ENCODE measurements at places on chromosomes 4 and X. TPM values are rescaled to one million over a fixed set of nuclear protein-coding genes. Genes with fewer than 3 reads are reported as not detected.

The MSX1 gene
- total RNA-seq, result 2.9 TPM

DNA sequence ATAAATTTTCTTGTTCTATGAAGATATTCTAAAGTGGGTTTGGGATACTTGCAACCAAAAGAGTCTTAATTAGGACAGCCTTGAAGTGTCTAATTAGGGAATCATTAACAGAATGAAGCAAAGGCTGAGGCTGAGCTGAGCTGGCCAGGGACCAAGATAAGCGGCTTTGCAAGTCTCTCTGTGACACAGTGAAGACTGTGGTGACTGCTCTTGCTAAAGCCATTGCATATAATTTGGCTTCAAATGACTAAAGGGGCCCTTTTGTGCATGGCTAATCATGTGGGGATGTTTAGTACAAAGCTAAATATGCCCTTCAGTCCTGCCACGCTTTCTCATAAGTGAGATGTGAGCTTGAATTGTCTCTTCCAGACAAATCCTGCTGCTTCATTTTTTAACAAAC is 31.2 kb upstream of the GYPA start:
- peaks cover 3% of the 10 kb centered on the region for H3K4me1 ChIP-seq
- no peaks in the 10 kb centered on the region for H3K36me3 ChIP-seq
- H3K27ac ChIP-seq, result no peak overlapping the region
- H3K27me3 ChIP-seq, result no peaks in the 10 kb centered on the region
- no peak for DNase-seq
- H3K4me3 ChIP-seq, result no peak overlapping the region

The DCAF8L2 gene
- not detected for total RNA-seq

DNA sequence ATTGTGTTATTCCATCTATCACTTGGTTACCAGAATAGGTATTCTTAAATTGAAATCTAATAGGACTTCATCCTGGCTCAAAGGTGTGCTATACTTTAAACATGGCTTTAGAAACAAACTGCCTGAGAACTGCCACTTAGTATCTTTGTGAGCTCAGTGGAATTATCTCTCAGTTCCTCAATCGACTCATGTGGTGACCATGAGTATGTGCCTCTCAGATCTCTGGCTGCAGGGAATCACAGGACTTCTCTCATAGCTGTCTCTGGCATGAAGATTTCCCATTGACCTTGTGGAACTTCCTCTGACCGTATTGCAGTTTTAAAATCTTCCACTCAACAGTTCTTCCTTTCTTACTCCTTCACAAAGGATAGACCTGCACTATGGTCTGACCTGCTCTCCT is 681.9 kb upstream of the BOD1L1 start:
- DNase-seq, result no peak
- no peaks in the 10 kb centered on the region for H3K36me3 ChIP-seq
- H3K4me3 ChIP-seq, result no peak overlapping the region
- no peak overlapping the region for H3K27ac ChIP-seq

GRCh38 chr4:33737726-33738125 is 2506.6 kb downstream of the ARAP2 start:
- no peak overlapping the region for H3K27ac ChIP-seq
- H3K4me1 ChIP-seq, result no peaks in the 10 kb centered on the region
- no peak overlapping the region for H3K4me3 ChIP-seq
- no peak for DNase-seq
- H3K36me3 ChIP-seq, result no peaks in the 10 kb centered on the region

The MAGEA2 gene
- not detected for total RNA-seq

The FAM156A gene
- 14.5 TPM for total RNA-seq

DNA sequence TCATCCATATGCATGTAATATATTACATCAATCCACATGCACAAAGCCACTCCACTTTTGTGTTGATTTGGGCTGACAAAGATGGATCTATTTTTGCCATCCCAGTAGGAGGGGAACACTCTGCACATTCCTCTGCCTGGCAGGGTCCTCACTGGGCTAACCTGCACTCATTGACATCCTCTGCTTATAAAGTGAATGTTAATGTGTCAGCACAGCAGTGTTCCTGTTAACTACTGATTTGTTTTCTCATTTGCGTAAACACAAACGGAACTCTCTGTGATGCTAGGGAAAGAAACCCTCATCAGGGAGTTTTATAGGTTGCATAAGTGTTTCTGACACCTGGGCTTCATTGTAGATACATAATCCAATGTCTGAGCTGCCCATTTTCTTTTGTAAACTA is 826.0 kb downstream of the RAB28 start:
- H3K27ac ChIP-seq, result no peak overlapping the region
- H3K27me3 ChIP-seq, result no peaks in the 10 kb centered on the region
- H3K36me3 ChIP-seq, result no peaks in the 10 kb centered on the region
- no peak for DNase-seq
- H3K4me1 ChIP-seq, result no peaks in the 10 kb centered on the region

DNA sequence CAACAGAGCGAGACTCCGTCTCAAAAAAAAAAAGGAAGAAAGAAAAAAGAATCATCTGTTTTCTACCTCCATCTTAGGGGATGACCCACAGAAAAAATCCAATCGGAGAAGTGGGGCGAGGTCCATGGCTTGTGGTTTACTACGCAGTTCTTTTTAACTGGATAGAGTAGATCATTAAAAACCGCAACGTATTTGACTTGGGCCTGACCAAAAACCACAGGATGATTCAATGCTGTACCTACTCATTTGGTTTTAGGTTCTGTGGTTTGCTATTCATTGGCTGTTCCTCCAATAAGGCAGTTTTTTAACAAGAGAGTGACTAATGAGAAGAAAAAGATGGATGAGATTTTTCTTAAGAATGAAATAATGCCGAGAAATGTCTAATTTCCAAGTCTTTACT is 83.7 kb downstream of the FREM3 start:
- H3K4me1 ChIP-seq, result no peaks in the 10 kb centered on the region
- no peak for DNase-seq
- no peaks in the 10 kb centered on the region for H3K36me3 ChIP-seq
- no peak overlapping the region for H3K27ac ChIP-seq
- H3K27me3 ChIP-seq, result no peaks in the 10 kb centered on the region

The MAGEA11 gene
- total RNA-seq, result not detected

GRCh38 chrX:135086197-135086854 is 34.0 kb downstream of the ETDB start:
- no peaks in the 10 kb centered on the region for H3K27me3 ChIP-seq
- no peaks in the 10 kb centered on the region for H3K4me1 ChIP-seq
- no peak for DNase-seq
- no peak overlapping the region for H3K27ac ChIP-seq
- H3K36me3 ChIP-seq, result no peaks in the 10 kb centered on the region
- no peak overlapping the region for H3K4me3 ChIP-seq

The ESX1 gene
- not detected for total RNA-seq

DNA sequence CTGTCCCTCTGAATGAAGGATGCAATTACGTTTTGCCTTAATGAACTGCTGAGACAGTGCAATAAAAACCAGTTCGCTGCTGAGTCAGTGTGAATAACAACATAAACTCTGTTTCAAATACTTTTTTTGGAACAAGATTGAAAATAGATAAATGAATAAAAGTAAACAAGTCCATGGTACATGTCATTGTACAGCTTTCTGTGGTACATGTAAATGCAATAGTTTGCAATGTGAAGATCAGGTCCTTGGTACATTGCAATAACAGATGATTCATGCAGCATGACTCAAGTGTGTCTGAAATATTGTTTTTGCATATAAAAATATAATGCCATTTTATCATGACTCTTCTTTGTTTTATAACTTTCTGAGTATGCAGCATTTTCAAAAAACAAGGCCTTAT is 193.4 kb upstream of the PACRGL start:
- no peak overlapping the region for H3K4me3 ChIP-seq
- DNase-seq, result no peak
- no peak overlapping the region for H3K27ac ChIP-seq
- H3K27me3 ChIP-seq, result no peaks in the 10 kb centered on the region

The ODAPH gene
- total RNA-seq, result not detected

The CDS1 gene
- total RNA-seq, result 1.7 TPM

DNA sequence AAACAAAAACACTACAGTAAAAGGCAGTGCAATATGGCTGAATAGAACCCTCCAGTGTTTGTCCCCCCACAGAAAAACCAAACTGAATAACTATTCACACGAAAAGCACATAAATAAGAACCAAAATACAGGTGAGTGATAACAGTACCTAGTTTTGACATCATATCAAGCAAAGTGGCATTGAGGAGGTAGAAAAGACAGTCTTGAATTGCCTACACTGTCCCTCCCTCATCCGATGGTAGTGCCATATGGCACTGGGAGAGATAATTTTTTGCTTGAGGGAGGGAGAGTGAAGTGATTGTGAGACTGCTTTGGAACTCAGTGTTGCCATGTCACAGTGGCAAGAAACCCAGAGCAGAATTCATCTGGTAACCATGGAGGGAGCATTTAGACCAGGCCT is 99.2 kb downstream of the GPR174 start:
- H3K4me3 ChIP-seq, result no peak overlapping the region
- H3K27ac ChIP-seq, result no peak overlapping the region
- no peaks in the 10 kb centered on the region for H3K4me1 ChIP-seq
- DNase-seq, result no peak
- H3K36me3 ChIP-seq, result no peaks in the 10 kb centered on the region

- DNase-seq, result no peak
- H3K4me3 ChIP-seq, result no peak overlapping the region
- no peaks in the 10 kb centered on the region for H3K27me3 ChIP-seq
- no peaks in the 10 kb centered on the region for H3K4me1 ChIP-seq
- peaks cover 22% of the 10 kb centered on the region for H3K36me3 ChIP-seq
Observed at GRCh38 chrX:43728002-43728401, 71.9 kb downstream of the MAOA start.

- no peak overlapping the region for H3K4me3 ChIP-seq
- H3K27me3 ChIP-seq, result no peaks in the 10 kb centered on the region
- DNase-seq, result no peak
- H3K36me3 ChIP-seq, result no peaks in the 10 kb centered on the region
- no peaks in the 10 kb centered on the region for H3K4me1 ChIP-seq
Observed at GRCh38 chr4:172707622-172708021, 461.0 kb upstream of the GALNT7 start.

GRCh38 chrX:129748305-129748704 is 9.5 kb downstream of the XPNPEP2 start:
- H3K4me3 ChIP-seq, result no peak overlapping the region
- H3K27ac ChIP-seq, result no peak overlapping the region
- DNase-seq, result no peak
- H3K4me1 ChIP-seq, result no peaks in the 10 kb centered on the region

DNA sequence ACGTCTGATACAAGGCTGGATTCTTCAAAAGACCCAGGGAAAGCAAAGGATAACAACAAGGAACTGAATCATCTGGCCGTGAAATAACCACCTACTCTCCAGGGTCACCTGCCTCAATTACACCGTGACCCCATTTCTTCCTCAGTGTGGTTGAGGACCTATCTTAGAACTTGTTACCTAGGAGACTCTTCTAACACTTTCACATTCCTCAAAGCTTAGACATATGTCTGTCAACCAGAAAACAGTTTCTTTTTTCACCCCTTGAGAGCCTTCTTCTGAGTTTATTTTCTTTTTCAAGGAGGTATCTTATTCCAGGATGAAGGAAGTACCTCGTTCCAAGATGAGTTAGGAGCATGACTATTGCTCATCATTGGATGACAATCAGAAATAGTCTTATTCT is 337.8 kb downstream of the ARHGAP24 start:
- H3K4me3 ChIP-seq, result no peak overlapping the region
- no peaks in the 10 kb centered on the region for H3K27me3 ChIP-seq
- DNase-seq, result no peak
- peaks cover 6% of the 10 kb centered on the region for H3K4me1 ChIP-seq
- no peaks in the 10 kb centered on the region for H3K36me3 ChIP-seq

- no peak for DNase-seq
- H3K27me3 ChIP-seq, result no peaks in the 10 kb centered on the region
- H3K4me1 ChIP-seq, result no peaks in the 10 kb centered on the region
Observed at GRCh38 chrX:132602701-132603100, 113.9 kb upstream of the MBNL3 start.

- H3K36me3 ChIP-seq, result no peaks in the 10 kb centered on the region
- H3K27me3 ChIP-seq, result no peaks in the 10 kb centered on the region
- H3K27ac ChIP-seq, result no peak overlapping the region
- no peak for DNase-seq
- no peak overlapping the region for H3K4me3 ChIP-seq
Observed at GRCh38 chrX:56782352-56782751, 53.3 kb downstream of the NBDY start.

The TMEM271 gene
- 0.19 TPM for total RNA-seq

- H3K4me1 ChIP-seq, result no peaks in the 10 kb centered on the region
- no peaks in the 10 kb centered on the region for H3K27me3 ChIP-seq
- H3K36me3 ChIP-seq, result no peaks in the 10 kb centered on the region
- no peak overlapping the region for H3K27ac ChIP-seq
Observed at GRCh38 chr4:133623847-133624246, 474.8 kb downstream of the PCDH10 start.

- H3K27me3 ChIP-seq, result no peaks in the 10 kb centered on the region
- no peaks in the 10 kb centered on the region for H3K36me3 ChIP-seq
- DNase-seq, result no peak
- no peak overlapping the region for H3K4me3 ChIP-seq
- no peak overlapping the region for H3K27ac ChIP-seq
Observed at GRCh38 chrX:149903889-149904748, 23.1 kb downstream of the MAGEA8 start.

GRCh38 chr4:120703908-120704307 is 218.6 kb downstream of the PRDM5 start:
- H3K4me3 ChIP-seq, result no peak overlapping the region
- no peaks in the 10 kb centered on the region for H3K36me3 ChIP-seq

DNA sequence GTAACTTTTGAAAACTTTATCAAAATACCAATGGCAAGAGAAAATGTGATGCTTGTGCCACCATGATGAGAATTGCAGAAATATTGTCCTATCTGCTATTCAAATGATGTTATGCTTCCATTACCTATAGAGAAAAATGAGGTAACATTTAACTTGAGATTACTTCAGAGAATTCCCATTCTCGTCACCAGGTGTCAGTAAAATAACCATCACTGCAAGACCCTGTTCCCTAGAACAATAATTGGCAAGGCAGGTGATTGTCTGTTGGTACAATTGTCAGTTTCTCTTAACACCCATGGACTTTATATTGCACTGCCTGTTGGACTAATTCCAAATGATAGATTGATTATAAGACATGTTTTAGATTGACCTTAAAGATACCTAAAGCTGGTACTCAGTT is 179.9 kb downstream of the GABRG1 start:
- no peaks in the 10 kb centered on the region for H3K4me1 ChIP-seq
- H3K27ac ChIP-seq, result no peak overlapping the region

The ASMT gene
- total RNA-seq, result 0.32 TPM

Data from esophagus muscularis mucosa (tissue), 4 donors.